ENCODE measurements at places on chromosomes 13 and 19.

DNA sequence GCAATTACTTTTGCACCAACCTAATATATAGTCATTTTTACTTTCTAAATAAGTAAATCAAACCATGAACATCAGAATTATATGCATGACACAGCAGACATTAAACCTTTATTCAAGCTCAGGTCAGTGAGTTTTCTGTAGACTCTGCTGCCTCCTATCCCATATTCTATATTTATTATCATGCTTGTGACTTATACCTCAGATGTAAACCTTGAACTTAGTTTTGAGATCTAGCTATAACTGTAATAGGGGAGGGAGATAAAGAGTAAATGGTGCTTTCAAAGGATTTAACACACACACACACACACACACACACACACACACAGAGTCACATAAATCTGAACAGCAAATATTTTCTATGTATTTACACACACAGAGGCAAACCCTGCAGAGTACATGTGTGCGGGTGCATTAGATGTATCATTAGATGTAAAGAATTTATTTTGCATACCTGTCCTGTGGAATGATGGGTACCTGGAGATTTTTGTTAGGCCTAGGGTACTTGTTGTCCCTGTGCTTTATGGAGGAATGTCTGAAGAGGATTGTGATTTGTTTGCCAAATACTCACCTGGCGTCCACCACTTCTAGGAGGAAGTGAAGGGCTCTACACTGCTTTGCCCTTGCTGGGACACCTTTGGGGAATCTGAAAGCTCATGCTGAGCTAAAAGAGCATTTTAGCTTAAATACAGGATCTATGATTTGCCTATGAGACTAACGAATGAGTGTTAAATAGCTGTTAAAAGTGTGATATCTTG is 521.9 kb downstream of the KLF5 start:
- DNase-seq, result no peak

GRCh38 chr13:47665043-47665442 is 336.0 kb downstream of the SUCLA2 start:
- DNase-seq, result no peak

DNA sequence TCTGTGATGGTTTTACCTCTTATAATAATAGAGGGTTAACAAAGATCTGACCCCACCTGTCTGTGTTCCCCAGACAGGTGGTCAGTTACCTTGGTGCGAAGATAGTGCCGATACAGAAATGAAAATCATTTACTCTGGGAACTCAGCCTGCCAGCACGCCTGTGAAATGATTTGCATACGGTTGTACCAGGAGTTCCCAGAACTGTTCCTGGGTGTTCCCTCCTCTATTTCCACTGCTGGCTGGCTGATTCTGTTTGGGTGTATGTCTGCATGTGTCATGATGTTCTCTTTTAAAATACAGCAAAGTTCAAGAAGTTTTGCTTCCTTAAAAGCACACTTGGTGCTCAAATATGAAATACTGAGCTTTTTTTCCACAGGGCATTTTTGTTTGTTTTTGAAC is 527.1 kb downstream of the FGF9 start:
- no peak for DNase-seq

DNA sequence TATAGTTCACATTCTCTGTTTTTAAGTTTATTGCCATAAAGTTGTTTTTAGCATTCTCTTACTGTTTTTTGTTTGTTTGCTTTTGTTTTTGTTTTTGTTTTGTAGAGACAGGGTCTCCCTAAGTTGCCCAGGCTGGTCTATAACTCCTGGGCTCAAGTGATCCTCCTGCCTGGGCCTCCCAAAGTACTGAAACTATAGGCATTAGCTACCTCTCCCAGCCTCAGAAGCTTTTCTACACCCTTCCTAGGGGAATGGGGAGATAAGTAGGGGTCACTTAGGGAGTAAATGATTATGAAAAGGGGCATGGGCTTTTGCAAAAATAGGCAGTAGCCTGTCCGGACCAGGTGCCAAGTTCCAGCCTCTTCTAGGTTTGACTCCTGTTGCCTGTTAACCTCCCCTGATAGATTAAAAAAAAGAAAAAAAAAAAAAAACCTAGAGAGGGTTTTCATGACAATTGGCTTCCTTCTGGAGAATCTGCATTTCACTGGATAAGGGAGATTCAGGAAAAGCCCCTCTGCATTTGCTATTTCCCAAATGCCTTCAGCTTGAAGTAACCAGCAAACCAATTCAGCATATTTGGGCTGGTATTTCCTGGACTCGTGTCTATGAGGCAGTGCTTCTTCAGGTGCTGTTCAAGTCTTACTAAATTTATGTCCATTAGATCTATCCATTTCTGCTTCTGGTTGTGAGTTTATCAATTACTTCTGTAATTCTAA is 216.8 kb downstream of the TM9SF2 start:
- DNase-seq, result no peak

DNA sequence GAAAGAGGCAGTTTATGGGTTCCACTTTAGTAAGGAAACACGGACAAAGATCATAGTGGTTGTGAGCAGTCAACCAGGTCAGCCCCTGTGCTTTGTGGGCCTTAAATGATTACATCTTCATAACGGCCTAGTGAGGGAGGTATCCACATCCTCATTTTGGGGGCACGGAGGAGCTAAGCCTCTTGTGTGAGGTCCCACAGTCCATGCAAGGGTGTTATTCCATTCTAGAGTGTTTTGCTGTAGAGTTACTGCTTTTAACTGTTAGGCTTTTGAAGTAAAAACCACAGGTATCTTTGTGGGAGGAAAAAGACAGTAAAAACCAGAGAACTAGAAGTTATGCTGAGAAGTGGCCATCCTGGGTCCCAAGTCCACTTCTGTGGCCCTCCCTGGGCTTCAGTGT is 4.0 kb downstream of the NOP53 start:
- DNase-seq, result no peak

GRCh38 chr19:38634757-38635482 is 12.5 kb upstream of the ACTN4 start:
- DNase-seq, result no peak

DNA sequence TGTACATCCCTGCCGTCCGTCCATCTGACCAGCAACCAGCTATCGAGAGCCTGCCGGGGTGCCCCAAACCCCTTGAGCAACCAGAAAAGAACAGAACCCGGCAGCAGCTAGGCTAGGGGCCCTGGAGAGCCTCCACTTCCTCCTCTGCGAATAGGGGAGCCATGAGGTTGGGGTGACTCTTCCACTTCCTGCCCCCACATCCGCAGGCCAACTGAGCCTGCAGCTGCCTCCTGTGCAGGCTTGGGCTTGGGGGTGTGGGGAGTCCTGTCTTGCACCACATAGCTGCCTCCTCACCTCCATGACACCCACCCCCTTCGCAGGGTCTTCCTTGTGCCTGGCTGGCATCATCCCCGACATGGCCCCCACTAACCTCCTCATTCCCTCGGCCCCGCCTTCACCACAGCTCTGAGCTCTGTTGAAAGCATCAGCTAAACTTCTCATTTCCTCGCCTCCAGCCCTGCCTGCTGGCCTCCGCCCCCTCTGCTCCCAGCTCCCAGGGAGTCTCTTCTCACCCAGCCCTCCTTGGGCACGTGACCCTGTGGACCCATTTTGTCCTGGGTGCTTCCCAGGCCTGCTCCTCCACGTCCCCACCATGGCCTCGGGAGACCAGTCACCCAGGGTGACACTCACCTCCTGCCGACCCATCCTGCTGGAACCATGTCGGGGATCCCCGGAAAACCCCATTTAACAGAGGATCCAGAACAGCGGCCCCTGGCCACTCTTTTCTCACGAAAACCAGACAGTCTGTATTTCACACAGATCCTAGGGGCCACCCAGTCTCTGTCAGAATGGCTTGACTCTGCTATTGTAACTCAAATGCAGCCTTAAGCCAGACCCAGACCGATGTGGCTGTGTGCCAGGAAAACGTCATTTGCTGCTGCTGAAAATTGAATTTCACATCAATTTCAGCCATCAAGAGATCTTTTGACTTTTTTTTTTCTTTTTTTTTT is 50.4 kb downstream of the MYO9B start:
- DNase-seq, result no peak

- no peak for DNase-seq
These were observed 6.1 kb downstream of the HAUS8 start for GRCh38 chr19:17069193-17069592.

DNA sequence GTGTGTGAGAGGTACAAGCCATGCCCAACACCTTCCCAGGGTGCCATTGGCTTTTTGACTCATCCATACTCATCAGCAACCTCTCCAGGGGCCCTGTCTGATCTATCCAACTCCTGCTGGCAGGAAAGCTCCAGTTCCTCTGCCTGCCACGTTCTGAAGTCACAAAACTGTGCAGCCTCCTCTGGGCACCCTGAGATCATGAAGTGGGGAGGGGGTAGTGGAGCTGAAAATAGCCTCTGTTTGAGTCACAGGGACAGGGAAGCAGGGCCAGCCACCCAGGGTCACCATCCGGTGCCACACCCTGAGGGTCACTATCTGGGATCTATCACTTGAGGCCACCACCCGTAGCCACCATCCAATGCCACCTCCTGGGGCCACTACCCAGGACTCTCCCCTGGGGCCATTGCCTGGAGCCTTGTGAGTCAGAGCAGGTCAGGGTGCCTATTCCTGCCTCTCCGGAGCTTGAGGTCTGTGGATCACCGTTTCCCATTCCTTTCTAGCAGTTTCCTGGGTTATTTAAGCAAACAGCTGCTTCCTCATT is 172.1 kb downstream of the NUFIP1 start:
- no peak for DNase-seq

DNA sequence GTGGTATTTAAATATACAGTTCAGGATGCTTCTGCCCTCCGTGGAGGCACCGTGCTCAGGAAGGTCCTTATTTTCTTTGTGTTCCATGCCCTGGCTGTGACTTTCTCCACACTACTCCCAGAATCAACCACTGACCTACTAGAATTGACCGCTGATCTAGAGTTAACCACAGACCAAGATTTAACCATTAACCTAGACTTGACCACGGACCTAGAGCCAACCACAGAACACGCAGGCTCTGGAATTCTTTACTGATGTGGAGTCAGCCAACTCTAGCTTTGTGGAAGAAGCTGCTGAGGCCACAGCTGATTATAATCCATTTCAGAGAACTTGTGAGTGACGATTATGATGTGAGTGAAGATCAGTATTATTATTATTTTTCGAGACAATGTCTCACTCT is 18.0 kb downstream of the GTF2F2 start:
- no peak for DNase-seq

GRCh38 chr19:55619286-55619685 is 5.1 kb downstream of the ZNF784 start:
- DNase-seq, result no peak

GRCh38 chr13:22936228-22936627 is 244.6 kb upstream of the SGCG start:
- no peak for DNase-seq

DNA sequence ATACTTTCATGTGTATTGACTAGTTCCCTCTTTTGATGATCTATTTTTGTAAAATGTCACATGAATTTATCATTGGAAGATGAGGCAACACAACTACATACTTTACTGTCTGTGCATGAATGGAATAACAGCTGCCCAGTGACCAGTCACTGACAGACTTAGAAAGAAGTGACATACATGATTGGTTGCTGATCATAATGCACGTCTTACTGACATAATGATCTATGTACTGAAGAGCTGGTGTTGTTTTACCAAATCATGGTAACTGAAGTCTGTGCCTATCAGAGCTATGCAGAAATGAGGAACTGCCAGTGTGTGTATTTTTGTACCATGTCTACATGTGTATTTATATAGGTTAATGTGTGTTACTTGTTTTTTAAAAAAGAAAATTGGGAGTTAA is 26.5 kb downstream of the GPR18 start:
- DNase-seq, result no peak

- no peak for DNase-seq
These were observed 144.1 kb downstream of the DPF1 start for GRCh38 chr19:38079926-38080380.

GRCh38 chr19:16089010-16089846 is 12.9 kb downstream of the TPM4 start:
- no peak for DNase-seq

- DNase-seq, result no peak
These were observed 8.5 kb downstream of the FOSB start for GRCh38 chr19:45476304-45476703.

DNA sequence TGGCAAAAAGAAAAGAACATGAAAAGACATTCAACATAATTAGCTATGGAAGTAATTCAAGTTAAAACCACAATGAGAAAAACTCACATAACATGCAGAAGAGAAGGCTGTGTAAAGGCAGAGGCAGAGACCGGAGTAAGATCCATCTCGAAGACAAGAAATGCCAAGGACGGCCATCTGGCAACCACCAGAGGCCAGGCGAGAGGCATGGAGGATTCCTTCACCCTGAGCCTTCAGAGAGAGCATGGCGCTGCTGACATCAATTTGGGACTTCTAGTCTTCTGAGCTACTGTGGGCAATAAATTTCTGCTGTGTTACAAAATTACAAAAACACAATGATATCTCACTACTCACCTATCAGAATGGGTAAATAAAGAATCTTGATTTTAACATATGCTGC is 381.0 kb downstream of the TSHZ3 start:
- no peak for DNase-seq

GRCh38 chr13:50320271-50320862 is 305.1 kb downstream of the KCNRG start:
- DNase-seq, result no peak

DNA sequence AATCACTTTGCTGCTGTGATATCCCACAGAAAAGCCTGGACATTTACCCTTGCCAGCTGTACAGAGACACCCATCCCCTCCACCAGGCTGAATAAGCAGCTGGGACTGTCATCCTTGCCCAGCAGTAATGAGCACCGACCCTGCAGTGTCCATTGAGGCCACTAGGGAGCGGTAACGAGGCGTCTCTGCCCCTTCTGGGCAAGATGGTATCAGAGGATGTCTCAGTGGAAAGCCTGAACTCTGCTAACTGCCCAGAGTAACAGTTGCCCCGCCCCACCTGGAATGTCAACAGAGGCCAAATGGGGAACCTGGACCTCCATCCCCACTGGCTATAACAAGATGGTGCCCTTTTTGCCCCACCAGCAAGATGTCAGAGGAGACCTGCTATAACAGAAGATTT is 22.8 kb upstream of the CEACAM20 start:
- no peak for DNase-seq

GRCh38 chr13:21948769-21949474 is 278.0 kb downstream of the FGF9 start:
- no peak for DNase-seq

DNA sequence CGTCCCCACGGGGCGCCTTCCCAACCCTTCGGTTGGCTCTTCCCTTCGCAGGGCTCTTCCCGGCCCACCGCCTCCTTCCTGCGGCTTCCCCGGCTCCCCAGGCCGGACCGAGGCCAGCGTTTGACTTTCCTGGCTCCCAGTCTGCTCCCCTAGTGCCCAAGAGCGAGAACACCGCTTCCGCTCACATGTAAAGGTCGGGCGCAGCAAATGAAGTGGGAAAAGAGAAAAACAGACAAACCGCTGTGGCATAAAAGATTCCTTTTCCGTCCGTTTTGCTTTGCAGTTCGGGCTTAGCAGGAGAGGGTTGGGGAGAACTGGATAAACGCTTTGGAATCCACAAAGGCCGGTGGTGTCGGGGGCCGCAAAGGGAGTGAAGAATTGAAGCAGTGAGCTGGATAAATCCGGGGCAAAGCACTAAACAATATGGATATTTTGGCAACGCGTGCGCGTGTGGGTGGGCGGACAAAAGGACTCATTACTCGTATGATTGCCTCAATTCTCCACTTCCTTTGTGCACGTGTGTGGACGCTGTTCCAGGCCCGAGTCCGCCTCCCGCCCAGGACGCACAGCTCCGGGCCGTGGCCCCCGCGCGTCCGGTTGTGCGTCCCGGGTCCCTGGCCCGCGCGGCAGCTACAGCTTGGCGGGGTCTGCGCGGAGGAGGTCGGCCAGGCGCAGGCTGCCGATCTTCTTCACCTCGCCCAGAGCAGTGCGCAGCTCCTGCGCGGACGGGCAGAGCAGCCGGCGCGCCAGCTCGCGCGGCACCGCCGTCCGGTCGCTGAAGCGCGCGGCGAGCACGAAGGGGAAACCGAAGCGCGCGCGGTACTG is 8.6 kb upstream of the CDX2 start:
- DNase-seq, result no peak

GRCh38 chr13:91601273-91601672 is 202.9 kb downstream of the GPC5 start:
- no peak for DNase-seq
